SIG-M5 (cell line): ENCODE measurements at places on chromosomes 12 and 14.

DNA sequence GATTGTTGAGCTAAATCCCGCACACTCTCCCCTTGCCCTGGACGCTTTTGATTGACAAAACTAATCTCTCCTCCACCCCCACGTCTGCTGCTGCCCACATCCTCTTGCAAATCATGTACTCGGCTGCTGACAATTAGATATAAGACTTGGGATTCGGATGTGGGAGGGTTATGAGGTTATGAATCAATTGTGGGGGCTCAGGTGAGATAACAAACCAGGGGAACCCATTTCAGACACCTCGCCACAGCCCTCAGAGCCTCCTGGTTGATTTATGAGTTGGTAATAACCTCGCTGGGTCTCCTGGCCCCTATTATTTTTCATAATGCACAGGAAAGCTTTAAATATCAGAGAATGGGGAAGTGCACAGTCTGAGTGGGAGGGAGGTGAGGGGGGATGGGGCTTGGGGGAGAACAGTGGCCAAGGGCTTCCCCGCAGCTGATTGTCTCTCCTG, 449.9 kb downstream of the DPF3 start:
- no peak for DNase-seq

DNA sequence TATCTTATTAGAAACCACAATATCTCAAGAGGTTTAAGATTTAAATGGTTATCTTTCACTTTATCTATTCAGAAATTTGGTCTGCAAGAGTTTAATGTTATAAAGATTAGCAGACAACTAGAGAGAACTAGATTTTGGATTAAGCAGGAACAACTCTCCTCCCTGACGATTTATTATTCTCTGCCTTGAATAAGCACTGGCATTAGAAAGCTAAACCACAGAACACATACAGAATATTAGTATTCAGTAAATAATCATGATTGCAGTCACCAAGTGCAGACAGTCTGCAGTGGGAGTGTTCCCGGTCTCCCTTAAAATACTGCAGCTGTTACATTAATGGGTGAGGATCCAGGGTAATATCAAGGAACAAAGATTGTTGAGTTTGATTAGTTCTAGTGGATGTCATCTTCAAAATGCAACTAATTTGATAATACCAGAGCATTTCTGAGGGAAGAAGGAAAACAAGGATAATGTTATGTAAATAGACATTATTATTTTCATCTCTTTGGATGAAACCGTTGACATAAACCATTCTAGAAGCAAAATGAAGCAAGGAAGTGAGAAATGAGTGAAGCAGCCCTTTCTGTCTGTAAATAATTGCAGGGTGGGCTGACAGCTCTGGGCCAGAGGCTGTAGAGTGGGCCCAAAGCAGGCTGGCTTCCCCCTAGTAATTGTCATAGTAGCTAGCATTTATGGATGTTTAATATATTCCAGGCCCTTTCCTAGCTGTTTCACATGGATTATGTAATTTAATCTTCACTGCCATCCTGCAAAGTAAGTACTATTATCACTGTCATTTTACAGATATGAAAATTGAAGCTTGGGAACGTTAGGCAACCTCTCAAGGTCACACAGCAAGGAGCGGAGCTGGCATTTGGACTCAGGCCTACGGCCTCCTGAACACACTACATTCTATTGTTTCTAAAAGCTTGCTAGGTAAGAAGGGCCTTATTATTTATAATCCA, 79.4 kb downstream of the DYRK2 start:
- no peak for DNase-seq

- DNase-seq: no peak
These were observed 6.8 kb upstream of the ATG14 start for GRCh38 chr14:55418411-55418810.

DNA sequence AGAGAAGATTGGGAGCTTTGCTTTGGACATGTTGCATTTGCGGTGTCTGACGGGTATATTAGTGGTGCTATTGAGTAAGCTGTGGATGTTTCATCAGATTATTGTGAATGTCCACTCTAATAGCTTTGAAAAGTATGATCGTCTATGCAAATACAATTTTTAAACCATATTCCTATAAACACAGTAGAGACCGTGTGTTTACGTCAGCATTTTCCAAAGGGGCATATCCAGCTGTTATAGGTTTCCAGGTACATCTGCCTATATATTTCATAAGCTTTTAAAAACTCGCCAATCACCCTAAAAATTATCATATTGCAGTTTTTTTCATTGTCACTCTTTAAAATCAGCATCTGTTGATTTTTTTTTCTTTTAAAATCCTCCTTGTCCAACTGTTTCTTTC, 91.7 kb downstream of the NKX2-1 start:
- DNase-seq: no peak

DNA sequence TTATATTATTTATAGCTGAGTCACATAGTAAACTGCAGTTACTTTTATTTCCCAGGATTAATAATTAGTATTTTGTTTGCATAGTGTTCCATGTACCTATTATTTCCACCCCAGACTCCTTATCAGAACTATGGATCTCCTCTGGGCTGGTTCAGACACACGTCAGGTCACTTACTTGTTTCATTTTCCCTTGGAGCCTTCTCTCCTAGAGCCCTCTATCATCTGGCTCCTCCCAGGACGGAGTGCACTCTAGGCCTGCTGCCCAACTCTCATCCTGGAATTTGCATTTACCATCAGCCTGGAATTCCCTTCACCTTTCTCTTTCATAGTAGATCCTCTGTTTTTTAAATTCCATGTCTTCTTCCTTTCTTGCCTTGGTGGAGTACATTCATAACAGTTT, 28.5 kb upstream of the GALNT16 start:
- DNase-seq: no peak

GRCh38 chr12:5047094-5047493, 3.4 kb downstream of the KCNA5 start:
- no peak for DNase-seq

DNA sequence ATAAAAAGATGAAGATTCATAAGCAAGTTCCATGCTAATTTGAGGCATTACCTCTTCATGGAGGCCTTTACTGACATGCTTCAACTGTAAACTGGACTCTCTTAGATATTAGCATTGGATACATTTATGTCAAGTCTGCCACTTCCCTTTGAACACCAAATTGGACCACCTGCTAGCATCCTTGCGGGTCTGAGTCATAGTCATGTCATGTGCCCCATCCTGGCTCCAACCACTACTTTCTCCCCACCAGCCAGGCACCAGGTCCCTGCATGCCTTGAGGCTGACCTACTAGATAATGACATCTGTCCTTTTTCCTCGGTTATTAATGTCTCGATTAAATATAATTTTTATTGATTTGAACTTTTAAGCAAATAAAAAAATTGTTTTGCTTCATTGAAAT, 32.9 kb upstream of the EEA1 start:
- DNase-seq: no peak

- no peak for DNase-seq
These were observed 21.0 kb upstream of the AQP2 start for GRCh38 chr12:49929581-49929980.

DNA sequence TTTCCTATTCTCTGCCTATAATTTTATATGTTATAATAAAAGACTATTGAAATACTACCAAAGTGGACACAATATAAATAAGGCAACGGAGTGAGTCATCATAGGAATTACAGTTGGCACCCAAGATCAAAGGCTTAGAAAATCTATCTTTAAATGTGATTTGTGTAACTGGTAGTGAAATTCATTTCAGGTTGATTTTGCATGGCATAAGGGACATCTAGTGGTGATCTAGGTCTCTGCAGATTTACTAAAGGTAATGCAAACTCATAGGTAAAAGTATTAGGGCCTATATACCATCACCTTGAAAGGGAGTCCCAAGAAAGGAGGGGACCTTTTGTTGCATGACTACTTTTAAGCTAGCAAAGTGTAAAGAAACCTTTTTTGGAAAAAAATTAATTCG, 527.2 kb downstream of the NRXN3 start:
- DNase-seq: no peak

GRCh38 chr12:122215771-122216170, 10.1 kb downstream of the DIABLO start:
- DNase-seq: no peak

GRCh38 chr12:124496584-124496983, 70.8 kb downstream of the NCOR2 start:
- DNase-seq: no peak
